ENCODE measurements at places on chromosomes 11 and 22.
A peak's percentile ranks its signal among the peaks of the same experiment; 100 is the strongest.

DNA sequence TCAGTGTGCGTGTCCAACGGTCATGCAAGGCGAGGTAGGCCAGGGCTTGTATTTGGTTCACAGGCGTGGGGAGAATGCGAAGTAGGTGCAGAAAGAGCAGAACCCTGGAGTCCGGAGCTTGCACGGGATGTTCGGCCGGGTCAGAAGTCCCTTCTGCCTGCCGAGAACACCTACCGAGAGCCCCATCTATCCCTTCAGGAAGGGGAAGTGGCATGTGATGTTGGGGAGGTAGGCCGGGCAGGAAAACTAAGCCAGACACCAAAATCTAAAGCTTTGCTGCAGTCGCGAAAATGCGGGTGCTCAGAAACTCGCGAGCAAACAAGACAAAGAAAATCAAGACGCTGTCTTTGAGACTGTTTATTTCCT is 435 bp upstream of the TAF6L start:
- DNase-seq = no peak

- peak; percentile 20 for DNase-seq
These were observed 48.8 kb upstream of the TOP3B start for GRCh38 chr22:22031183-22031945.

GRCh38 chr11:102047305-102047924 is at the start of gene CFAP300:
Gene CFAP300, plus strand, starts transcription at chr11:102047437. Its CDS starts 34 bp downstream, at chr11:102047471.
- DNase-seq = no peak

GRCh38 chr11:72369743-72370142 is 64.6 kb downstream of the CLPB start:
- peak; percentile 43 for DNase-seq

- no peak for DNase-seq
These were observed 113.7 kb downstream of the CEP164 start for GRCh38 chr11:117441146-117441975.
